ENCODE measurements at places on chromosomes 3 and 15. TPM values are rescaled to one million over a fixed set of nuclear protein-coding genes. Genes with fewer than 3 reads are reported as not detected.

AGTR1 gene
- total RNA-seq = not detected

DNA sequence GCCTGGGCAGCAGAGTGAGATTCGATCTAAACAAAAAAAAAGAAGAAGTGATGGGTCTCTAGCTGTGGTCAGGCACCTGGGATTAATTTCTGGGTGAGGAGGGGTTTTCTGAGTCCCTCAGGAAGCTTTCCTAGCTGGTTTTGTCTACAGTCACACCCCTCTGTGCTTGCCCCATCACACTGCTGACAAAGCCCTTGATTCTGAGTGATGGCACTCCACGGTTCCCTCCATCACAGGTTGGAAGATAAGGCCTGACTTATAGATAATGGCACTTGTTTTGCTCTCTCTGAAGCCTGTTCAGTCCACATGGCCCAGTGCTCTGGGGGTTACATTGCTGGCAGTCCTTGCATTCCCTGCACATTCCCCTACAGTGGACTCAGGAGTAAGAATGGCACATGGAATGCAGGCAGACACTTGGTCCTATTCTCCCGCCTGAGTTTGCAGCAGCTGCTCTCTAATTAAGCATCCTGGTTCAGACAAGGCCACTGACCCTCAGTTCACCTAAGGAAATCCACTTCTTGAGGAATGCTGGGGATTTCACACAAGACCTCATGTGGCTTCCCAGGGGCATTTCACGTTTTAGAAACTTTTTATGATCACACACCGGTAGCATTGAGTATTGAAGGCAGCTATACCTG lies 81.0 kb upstream of the NMNAT3 start:
- no peak for DNase-seq

GRCh38 chr3:162719684-162720341 lies 1223.2 kb downstream of the OTOL1 start:
- DNase-seq = peak; percentile 10

DNA sequence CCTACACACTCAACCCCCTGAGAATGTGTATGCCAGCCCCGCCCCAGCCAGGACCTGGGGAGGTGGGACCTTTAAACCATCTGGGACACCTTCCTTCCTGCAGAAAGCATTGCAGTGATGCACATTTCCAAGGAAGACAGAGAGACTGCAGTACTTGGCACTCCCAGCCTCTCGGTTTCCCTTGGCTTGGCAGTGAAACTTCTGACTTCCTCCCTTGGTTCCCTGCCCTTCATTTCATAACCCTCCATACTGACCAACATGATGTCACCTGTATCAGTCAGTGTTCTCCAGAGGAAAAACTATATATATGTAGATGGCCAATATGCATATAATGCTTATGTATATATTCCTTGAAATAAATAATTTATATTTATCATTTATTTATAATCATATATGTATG lies 103.2 kb downstream of the SST start:
- DNase-seq = no peak

- no peak for DNase-seq
Observed at GRCh38 chr3:52429031-52429430, 15.9 kb downstream of the SEMA3G start.

- DNase-seq = no peak
Observed at GRCh38 chr3:108241146-108241545, 18.9 kb upstream of the IFT57 start.

- DNase-seq = peak; percentile 61
Observed at GRCh38 chr3:168425936-168426595, 330.3 kb upstream of the GOLIM4 start.

- no peak for DNase-seq
Observed at GRCh38 chr3:31277582-31277981, 255.1 kb upstream of the STT3B start.

Measured in PC-9 (cell line).